Germinal center (tissue), 1 donor: ENCODE measurements at places on chromosomes 6 and 20.

DNA sequence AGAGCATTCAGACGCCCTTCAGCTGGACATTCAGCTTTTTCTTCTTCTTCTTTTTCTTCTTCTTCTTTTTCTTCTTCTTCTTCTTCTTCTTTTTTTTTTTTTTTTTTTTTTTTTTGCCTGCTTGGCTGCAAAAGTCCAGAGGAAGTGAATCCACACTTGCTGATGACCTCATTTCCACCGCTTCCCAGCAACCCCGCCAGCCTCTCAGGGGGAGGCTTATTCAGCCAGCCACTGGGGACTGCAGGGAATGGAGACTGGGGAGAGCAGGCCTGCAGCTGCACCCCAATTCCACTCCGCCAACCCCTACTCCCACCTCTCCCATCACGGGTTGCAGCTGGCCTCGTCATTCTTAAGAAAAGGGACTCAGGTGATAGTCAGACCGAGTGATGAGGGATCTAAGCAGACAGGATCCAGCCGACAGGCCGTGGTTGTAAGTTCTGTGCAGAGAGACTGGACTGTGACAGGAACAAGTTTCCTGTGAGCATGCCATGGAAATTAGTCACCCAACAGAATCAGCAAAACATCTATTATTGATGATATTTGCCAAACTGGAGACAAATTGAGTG lies 59.0 kb upstream of the QKI start:
- peak; percentile 8 for DNase-seq

GRCh38 chr20:57008217-57008616 lies 258.2 kb downstream of the BMP7 start:
- DNase-seq: no peak

DNA sequence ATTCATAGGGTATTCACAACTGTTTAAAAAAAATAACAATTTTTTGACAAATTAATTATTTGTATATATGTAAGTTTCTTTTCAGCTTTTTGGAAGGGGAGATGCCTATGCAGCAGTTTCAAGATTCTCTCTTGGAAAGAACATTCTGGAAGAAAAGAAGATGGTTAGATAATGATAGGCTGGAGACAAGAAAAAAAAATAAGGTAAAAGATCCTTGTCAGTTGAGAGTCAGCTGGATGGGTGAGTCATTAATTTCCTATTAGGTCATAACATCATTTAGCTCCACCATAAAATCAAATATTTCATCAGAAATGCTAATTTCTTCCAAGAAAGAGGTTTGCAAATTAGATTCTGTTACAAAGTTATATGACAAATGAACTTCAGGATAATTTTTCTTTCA lies 880.4 kb downstream of the EPHA7 start:
- no peak for DNase-seq

GRCh38 chr20:14497004-14497403 lies 159.6 kb upstream of the FLRT3 start:
- no peak for DNase-seq

DNA sequence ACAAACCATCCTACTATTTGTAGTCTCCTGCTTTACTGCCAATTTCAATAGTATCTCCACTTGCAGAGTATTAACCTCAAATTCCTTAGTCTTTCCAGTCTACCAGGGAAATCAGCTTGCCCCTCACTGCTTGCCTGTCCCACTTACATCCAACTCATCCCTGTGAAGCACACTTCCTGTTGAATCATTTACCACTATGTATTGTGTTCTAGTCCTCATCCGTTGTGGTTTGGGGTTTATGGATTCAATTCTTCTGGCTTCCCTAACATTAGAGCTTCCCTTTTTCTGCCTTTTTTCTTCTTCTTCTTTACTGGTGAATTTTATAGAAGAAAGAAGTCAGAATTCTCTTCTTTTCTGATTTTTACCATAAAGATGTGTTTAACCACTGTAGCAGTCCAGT lies 5.1 kb upstream of the TXLNB start:
- DNase-seq: no peak

GRCh38 chr6:36384095-36384494 lies 3.4 kb downstream of the ETV7 start:
- DNase-seq: no peak

- no peak for DNase-seq
These were observed 58.0 kb upstream of the ARHGAP18 start for GRCh38 chr6:129767776-129768485.

GRCh38 chr6:113052506-113052905 lies 705.4 kb downstream of the RFPL4B start:
- DNase-seq: no peak

DNA sequence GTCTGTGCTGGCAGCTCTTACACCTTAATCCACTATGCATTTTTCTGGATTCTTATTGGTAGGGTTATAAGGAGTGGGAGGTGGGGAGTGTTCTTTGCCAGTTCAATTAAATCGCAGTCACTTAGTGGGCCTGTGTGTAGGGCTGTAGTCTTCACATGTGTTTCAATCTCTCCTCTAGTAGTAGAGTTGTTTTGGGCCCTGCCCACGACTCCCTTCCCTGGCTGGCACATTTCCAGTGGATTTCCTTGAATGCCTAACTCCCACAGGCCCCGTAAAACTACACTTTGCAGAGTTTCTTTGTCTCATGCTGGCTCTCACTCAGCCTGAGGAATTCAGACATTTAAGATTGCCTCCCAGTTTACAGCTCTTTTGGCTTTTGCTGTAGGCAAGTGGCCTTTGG lies 414.0 kb upstream of the OPRM1 start:
- no peak for DNase-seq

DNA sequence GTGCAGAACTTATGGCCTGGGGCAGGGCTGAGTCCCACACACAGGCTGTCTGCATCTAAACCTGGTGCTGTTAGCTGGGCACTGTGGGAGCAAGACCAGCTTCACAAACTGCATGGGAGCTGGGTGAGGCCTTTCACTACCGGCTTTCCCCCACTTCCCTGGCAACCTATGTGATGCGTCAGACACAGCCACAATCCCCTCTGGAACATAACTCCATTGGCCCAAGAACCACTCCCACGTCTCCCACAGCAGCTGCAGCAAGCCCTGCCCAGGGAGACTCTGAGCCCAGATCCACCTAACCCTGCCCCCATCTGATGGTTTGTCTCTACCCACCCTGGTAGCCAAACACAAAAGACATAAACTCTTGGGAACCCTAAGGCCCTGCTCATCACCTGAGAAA lies 9.3 kb downstream of the WDR27 start:
- no peak for DNase-seq

DNA sequence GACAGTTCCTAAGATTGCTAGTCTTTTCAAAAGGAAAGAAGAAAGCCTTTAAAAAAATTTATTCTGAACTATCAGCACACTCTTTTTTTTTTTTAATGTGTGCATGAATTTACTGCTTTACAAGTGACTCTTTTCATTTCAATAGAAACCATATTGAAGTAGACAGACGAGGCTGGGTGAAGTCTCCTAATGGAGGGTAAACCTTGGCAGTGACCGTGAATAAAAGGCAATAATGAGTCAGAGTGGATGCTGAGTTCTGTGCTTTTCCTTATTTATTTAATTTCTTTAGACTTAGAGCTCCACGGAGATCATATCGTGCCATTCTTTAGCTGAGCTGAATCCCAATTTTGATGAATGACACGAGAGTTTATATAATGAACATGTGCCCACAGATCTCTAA lies 196.9 kb downstream of the PRL start:
- DNase-seq: no peak

GRCh38 chr6:68575765-68576439 lies 59.2 kb upstream of the ADGRB3 start:
- no peak for DNase-seq

GRCh38 chr6:117110737-117111136 lies 154.6 kb upstream of the VGLL2 start:
- DNase-seq: no peak

DNA sequence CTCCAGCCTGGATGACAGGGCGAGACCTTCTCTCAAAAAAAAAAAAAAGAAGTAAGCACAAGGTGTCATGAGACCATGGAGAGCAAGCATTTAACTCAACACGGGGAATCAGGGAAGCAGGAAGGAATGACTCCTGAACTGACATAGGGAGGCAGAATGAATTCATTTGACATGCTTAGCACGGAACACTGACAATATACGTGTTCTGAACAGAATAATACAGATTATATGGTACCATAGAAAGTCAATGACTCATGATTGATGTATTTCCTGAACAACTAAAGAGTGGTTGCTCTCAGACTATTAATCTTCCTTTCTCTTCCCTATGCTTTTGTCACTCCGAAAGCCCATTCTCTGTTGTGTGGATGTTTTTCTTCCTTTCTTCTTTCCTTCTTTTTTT lies 20.7 kb upstream of the ASIP start:
- DNase-seq: no peak

- no peak for DNase-seq
These were observed 77.2 kb upstream of the MPC1 start for GRCh38 chr6:166459906-166460305.

DNA sequence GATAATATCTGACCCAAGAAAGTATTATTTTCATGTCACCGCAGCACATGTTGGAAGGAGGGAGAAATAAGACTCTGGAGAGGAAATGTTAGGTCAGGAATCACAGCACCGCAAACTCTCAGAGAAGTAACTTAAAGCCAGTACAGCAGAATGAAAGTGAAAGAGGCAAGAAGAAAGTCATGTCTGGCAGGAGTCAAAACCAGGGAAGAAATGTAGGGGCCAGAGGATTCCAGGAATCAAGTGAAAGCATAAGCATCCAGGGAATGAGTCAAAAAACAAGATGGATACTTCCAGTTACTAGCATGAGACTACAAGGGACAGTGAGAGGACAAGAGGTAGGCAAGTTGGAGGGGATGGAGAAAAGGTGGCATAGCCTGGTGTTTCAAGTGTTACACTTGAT lies 80.4 kb downstream of the AK9 start:
- no peak for DNase-seq

- no peak for DNase-seq
These were observed 117.6 kb downstream of the TFAP2B start for GRCh38 chr6:50936277-50936681.

GRCh38 chr6:134619789-134620188 lies 301.9 kb upstream of the SGK1 start:
- no peak for DNase-seq

GRCh38 chr6:57216235-57217101 lies 5.6 kb downstream of the RAB23 start:
- no peak for DNase-seq

DNA sequence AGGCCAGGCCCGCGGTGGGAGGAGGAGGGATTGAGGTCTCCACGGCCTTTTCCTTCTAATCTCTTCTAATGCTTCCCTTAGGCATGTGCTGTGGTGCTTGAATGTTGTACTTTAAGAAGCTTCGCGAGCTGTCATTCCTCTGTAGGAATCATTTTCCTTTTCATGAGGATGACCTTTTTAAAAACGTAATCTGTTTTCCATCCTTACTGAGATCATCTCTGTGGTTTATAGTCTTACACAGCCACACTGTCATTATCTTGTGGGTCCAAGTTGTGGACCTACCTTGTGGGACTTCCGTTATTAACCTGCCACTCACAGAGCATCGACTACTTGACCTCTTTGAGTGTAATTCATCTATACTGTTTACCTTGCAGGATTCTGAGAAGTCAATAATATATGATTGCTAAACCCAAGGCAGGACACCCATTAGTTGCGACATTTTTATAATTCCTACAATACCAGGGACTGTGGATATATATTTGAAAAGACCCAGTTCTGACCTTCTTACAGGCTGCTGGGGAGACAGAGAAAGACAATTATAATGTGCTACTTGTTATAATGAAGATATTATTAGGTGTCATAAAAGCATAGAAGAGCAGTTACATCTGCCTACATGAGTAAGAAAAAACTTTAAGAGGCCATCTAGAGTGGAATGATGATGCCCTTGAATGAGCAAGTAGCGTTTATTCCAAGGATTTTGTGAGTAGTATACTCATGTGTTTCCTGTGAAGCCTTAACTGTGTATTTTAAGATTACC lies 842 bp downstream of the SLC25A27 start:
- DNase-seq: no peak

DNA sequence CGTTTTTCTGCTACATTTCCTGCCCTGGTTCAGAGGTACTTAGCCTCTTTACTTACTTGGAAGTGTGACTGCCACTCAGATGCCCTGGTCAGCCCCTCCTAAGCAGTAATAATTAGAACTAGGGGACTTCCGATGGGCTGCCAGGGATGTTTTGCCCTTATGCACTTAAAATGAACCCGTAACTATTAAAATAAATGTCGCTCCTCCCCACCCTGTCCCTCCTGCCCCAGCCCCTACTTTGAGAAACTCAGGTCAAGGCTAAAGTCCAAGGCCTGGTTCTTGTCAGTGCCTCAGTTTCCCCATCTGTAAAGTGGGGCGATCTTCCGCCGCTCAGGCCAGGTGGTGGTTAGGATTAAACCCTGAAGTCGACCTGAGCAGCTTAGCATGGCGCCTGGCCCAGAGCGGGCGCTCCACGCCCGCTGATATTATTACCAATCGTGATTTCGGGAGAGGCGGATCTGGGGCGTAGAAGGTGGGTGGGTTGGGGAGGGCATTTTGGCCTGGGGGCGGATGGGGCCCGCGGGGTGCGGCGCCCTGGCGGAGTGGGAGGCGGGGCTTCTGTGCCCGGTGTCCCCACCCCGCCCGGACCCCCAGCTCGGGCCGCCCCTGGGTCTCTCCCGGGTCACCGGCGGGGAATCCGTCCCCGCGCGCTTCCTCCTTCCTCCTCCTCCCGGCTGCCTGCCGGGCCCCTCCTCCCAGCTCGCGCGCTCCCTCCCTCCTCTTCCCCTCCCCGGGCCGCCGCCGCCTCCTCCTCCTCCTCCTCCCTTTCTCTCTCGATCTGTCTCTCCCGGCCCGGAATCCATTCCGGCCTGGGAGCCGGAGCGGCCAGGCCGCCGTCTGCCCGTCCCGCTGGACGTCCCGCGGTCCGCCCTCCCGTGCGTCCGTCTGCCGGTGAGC lies at the start of gene SRC:
Gene SRC, plus strand, starts transcription at position 802 of the 897 bp plus-strand sequence. CDS start 38,014 bp downstream, outside the sequence.
- DNase-seq: peak; percentile 62

GRCh38 chr6:133903855-133904254 lies 14.9 kb downstream of the TCF21 start:
- DNase-seq: no peak

GRCh38 chr6:25583099-25583498 lies 68.9 kb upstream of the SCGN start:
- no peak for DNase-seq

DNA sequence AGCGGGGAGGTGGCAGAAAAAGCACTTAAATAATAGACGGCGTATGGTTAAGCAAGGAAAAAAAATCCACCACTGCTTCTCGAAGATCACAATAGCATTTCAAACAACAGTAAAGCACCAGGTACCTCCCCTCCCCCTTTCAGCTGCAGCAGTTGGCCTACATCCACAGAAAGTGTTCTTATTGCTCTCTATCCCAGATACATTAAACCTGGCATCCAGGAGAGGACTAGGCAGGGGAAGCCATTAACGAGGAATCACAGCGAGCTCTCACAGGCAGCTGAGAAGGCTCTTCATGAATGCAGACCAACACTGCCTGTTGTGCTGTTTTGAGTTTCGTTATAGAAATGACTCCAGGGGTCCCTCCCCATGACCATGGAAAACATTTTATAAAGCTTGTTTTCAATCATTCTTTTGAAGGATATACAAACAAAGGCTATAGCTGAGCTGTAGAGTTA lies 11.8 kb downstream of the FYN start:
- no peak for DNase-seq

DNA sequence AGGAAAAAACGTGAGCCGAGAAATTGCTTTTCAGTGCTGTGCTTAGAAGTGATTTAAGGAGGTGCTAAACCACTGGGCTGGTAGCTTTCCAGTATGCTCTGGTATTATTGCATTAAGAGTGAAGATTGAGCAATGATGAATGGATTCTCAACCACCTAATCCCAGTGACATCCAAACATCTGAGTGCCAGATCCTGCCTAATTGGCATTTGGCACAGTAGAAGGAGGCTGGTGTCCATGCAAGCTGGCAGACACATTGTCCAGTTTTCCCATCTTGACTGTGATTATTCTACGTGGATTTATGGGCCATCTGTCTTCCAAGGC lies 398.0 kb upstream of the PLCB4 start:
- DNase-seq: no peak
